ENCODE measurements at places on chromosomes 13 and 19.

DNA sequence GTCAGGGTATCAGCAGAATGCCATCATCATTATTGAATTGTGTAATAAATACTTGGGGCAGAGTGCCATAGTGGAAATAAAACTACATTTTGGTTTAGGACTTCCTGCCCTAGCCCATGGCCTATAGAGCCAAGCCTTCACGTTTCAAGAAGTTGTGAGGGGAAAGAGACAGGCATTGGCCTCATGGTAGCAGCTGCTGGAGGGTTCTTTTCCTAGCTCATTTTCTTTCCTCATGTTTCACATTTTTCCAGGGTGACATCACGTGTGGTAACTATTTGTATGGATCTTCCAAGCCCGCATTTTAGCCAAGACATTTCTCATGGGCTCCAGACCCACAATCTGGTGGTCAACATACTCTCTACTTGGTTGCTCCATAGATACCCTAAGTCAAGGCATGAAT lies 80.4 kb downstream of the LRCH1 start:
- DNase-seq = no peak

DNA sequence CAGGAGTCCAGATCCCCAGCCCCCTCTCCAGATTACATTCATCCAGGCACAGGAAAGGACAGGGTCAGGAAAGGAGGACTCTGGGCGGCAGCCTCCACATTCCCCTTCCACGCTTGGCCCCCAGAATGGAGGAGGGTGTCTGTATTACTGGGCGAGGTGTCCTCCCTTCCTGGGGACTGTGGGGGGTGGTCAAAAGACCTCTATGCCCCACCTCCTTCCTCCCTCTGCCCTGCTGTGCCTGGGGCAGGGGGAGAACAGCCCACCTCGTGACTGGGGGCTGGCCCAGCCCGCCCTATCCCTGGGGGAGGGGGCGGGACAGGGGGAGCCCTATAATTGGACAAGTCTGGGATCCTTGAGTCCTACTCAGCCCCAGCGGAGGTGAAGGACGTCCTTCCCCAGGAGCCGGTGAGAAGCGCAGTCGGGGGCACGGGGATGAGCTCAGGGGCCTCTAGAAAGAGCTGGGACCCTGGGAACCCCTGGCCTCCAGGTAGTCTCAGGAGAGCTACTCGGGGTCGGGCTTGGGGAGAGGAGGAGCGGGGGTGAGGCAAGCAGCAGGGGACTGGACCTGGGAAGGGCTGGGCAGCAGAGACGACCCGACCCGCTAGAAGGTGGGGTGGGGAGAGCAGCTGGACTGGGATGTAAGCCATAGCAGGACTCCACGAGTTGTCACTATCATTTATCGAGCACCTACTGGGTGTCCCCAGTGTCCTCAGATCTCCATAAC lies at the start of gene APOE:
TSS of gene APOE (plus strand) at position 360 of the 724 bp plus-strand sequence. CDS start 829 bp downstream, outside the sequence.
- DNase-seq = no peak

DNA sequence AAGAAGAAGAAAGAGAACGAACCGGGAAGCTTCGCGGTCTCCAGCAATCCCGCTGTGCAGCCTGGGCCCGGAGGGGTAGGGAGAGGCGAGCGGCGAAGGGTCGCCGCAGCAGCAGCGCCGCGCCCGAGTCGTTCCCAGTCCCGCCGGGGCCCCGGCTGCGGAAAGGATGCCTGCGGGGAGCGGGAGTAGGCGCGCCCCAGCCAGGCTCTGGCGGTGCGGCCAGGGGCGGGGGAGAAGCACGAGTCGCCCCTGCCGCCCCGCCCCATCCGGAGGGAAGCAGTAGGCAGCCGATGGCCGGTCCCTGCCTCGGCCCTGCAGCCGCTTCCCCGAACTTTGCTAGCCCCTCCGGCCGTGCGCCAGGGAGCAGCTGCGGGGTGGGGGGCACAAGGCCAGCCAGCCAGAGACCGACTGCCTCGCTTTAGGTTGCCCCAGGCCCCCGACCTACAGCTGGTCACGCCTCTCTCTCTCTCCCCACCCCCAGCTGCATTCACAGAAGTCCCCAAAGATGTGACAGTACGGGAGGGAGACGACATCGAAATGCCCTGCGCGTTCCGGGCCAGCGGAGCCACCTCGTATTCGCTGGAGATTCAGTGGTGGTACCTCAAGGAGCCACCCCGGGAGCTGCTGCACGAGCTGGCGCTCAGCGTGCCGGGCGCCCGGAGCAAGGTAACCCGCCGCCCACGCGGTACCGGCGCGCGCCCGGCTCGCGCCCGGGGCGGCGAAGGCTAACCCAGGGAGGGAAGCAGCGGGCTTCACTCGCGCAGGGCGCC lies 1.1 kb downstream of the VSTM2B start:
- DNase-seq = no peak

GRCh38 chr13:109275852-109276251 lies 510.5 kb downstream of the IRS2 start:
- DNase-seq = no peak

- no peak for DNase-seq
Measured at GRCh38 chr13:78625384-78625783, 22.0 kb upstream of the POU4F1 start.

- no peak for DNase-seq
Measured at GRCh38 chr13:44434766-44435141, 61.1 kb downstream of the SERP2 start.

DNA sequence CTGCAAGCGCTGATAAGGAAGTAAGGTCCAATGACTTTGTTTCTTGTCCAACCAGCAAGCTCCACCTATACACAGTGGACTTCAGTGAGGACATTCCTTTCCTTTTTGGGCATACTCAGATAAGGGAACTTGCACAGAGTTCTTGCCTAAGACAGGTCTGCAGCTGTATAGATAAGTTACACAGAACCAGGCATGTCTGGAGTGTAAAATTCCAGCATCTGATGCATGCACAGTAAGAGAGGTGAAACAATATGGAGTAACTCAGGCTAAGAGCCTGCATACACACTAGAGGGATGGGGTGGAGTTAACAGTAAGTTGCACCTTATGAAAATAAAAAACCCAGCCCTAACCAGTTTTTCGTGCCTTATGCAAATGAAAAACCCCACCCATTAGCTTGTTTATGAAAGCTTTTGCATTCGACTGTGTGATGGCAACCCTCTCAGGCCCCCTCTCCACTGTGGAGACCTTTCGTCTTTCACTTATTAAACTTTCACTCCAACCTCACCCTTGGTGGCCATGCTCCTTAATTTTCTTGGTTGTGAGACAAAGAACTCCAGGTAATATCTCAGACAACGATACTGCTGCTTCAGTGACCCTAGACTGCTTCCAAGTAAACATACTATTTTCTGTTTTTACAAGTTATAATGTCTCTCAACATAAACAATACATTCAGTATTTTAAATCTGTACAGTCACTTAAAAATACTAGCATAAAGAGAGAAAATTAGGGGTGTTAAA lies 2859.0 kb upstream of the PCDH20 start:
- no peak for DNase-seq

- DNase-seq = no peak
Measured at GRCh38 chr19:51203916-51204315, 21.0 kb upstream of the CD33 start.

DNA sequence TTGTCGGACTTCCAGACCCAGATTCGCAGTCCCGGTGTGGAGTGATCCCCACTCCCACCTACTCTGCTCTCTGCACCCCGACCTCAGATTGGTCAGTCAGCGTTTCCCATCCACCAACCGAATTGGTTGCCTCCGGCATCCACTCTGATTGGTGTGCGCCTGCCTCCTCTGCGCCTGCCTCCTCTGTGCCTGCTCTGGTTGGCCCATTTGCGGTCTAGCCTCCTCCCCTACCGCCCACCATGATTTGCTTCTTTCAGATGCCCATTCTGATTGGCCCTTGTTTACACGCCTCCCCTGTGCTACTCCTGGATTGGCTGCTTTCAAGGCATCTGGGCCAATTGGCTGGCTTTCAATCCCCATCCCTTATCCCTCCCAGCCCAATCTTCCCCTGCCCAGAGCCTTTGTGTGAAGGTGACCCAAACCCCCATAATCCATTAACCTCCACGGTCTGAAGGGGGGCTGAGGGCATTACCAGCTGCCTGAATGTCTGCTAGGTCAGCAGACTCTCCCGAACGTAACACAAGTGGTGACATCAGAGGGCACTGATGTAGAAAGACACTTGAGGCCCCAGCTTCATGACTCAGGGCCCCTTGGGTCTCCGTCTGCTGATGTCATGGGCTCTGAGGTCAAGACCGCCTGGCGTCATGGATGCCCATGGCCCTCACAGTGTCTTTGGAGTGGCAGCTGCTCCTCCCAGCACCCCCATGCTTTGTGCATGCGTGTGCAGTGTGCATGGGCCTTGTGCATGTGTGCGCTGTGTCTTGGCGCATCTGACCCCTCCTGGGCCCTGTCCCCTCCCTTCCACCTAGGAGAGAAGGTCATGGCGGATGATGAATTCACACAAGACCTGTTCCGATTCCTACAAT lies 80.4 kb downstream of the MAP4K1 start:
- no peak for DNase-seq

DNA sequence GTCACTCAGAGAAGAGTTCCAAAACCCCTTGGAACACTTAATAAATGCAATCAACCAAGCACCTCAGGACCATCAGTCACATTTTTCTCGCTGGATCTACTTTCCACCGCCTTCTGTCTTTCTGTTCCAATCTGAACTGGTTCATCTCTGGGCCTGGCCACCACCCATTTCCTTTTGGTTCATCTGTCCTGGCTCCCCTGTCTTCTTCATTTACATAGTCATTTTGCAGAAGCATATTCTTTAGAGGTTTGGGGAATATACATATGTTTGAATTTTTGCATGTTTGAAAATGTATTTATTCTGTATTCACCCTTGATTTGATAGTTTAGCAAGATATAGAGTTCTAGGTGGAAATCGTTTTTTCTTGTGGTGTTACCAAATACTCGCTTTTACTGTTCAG lies 188.2 kb downstream of the MTUS2 start:
- no peak for DNase-seq

Data from stimulated activated CD8-positive, alpha-beta memory T cell treated with anti-CD3 and anti-CD28 coated beads, Interleukin-4, amount 100 ng/mL, for 1 hour (primary cell).